ENCODE measurements at places on chromosomes 12 and 14.
A peak's percentile ranks its signal among the peaks of the same experiment; 100 is the strongest.

DNA sequence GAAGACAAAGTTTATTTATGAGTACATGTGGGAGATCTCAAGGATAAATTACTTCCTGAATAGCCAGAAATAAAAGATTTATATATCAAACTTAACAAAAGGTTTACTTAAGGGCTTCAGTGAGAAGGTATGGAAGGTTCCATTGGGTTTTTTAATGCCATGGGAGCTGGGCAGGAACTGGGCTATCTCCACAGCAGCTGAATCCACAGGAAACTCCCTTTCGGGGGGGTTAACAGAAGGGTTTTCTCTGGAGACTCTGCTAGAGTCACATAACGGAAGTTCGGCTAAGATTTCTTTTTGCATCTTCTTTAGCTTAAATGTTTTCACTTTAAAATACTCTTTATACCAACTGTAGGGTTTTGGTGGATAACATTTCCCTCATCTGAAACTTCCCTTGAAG, 113.5 kb downstream of the UNC79 start:
- no peak for DNase-seq

DNA sequence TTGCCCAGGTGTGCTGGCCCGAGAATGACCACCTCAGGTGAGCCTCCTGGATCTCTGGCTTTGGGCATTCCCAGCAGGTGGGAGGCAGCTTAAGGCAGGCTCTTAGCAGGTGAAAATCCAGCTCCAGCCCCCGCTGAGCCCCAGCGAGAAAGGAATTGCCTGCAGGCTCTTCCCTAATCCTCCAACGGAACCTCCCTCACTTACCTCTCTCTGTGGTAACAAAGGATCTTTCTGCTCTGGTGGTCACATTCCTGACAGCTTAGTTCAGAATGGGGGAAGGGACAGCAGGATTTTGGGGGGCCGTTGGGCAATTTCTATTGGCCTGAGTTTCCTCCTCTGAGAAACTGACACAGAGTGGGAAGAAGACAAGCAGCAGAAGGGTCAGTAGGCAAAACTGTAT, 116.0 kb upstream of the LHX5 start:
- DNase-seq = no peak

- DNase-seq = no peak
These were observed 230.2 kb downstream of the BCL11B start for GRCh38 chr14:99041820-99042174.

GRCh38 chr12:63982604-63983295, 138.2 kb downstream of the SRGAP1 start:
- DNase-seq = no peak

DNA sequence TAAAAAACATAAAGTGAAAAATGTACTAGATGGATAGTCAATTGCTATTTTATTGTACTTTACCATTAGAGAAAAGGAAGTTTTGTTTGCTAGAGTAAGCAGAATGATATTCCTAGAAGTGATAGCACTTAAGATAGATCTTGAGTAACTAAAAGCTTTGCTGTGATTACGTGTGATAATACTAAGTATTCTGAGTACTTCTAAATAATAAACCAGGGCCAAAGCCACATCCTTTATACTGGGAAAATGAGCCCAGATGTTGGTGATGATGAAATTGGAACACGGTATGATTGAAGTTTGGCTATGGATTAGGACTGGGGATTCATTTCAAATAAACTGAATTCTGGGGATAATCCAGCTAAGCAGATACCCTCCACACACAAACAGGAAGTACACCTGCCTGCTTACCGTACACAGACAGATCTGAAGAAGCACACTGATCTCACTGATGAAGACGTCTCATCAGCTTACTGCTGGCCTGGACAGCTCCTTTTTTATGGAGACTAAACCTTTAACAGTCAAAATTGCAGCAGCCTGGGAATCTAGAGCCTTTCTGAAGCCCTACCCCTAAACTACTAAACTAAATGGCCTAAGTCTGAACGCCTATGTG, 199.8 kb downstream of the LRFN5 start:
- no peak for DNase-seq

GRCh38 chr12:129901254-129901653, 2.6 kb downstream of the TMEM132D start:
- no peak for DNase-seq

DNA sequence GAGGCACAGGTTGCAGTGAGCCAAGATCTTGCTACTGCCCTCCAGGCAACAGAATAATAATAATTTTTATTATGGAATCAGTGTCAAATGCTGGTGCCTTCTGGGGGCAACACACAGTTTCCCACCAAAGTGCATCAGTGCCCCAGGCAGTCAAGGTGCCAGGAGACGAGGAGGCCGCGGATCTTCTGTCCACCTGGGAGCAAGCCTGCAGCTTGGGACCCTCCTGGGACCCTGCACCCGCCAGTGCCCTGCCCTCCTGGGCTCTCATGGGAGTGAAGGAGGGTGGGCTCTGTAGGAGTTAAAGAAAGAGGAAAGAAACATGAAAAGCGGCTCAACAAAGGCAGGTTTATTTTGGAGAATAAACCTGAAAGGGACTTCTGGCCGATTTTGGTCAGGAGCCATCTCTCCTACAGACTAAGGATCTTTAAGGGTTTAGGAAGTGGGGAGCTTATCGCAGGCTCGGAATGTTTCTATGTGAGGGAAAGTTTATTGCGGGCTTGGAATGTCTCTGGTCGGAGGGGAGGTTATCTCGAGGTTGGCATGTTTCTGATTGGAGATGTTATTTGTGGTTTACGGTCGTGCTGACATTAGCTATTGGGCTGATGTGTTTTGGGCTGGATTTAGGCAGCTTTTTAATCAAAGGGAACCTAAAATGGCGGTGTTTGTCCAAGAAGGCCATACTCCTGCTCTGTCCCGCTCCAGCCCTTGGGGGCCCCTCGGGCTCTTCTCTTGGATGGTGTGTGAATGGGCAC, 1.1 kb upstream of the ASPG start:
- no peak for DNase-seq

DNA sequence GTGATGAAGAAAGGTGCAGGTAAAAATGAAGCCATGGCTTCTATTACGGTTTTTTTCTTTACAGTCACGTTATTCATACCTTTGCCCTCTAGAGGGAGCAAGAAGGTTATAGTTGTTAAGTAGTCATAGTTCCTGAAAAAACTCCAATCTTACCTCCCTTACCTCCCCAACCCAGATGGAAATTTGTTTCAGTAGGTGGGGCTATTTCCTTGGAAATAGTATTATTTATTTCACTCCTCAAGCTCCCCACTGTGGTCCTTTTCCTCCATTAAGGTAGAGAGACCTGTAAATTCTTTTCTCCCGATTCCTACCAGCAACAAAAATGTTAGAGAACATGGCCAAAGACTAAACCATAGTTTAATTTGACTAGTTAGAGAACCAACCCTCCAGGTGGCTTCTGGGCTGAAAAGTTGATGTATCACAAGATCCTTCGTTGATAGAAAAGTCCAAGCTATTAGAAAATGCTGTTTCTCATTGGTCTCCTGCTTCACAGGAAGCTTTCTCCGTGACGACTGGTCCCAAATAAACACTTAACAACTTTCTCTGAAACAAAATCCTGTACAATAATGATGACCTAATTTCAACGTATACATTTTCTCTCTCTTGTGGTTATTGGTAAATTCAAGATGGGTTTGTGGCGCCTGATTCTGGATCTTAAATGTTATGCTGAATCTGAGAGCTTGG, 43.5 kb downstream of the TMX1 start:
- peak; percentile 95 for DNase-seq

DNA sequence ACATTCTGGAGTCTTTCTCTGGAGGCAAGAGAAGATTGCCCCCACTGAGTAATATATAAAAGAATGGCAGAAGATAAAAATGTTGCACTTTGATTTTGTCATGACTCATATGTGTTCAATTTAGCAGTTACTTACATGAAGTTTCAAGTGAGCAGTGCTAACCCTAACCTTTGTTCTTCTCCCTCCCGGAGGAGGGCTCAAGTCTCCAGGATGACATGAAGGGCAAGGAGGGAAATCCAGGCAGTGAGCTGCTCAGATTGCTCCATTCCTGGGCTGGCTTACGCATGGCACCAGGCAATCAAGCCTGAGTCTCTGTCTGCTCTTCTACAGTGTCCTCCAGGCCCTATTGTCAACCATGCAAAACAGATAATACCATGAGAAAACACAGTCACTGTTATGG, 322.3 kb downstream of the DUSP6 start:
- DNase-seq = no peak

- no peak for DNase-seq
These were observed 471 bp downstream of the MTRFR start for GRCh38 chr12:123233505-123234308.

DNA sequence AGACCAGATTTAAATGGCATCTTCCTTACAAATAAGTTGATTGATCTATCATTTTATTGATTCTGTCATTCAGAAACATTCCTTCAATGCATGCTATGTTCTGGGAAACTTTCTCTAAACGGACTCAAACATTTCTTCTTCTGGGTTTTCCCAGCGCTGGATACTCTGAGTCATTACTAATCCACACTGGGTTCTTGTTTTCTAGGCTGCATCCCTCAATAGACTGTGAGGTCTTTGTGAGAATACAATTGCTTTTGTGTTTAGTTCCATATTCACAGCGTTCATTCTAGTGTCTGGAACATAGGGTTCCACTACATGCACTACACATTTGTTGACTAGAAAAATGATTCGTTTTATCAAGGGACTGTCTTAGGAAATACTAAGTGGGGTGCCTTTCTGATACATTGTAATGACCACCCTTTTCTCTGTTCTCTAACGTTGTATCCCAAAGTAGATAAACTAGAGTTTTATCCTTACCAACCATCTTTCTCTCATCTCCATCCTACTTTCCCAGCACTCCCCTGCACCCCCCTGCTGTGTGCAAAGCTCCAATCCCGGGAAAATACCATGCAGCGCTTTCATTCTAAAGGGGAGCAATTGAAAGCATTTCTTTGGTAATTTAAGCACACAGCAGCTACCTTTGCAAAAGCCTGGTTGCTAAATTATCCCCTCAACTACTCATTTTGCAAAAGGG, 878.7 kb downstream of the DIO2 start:
- no peak for DNase-seq

DNA sequence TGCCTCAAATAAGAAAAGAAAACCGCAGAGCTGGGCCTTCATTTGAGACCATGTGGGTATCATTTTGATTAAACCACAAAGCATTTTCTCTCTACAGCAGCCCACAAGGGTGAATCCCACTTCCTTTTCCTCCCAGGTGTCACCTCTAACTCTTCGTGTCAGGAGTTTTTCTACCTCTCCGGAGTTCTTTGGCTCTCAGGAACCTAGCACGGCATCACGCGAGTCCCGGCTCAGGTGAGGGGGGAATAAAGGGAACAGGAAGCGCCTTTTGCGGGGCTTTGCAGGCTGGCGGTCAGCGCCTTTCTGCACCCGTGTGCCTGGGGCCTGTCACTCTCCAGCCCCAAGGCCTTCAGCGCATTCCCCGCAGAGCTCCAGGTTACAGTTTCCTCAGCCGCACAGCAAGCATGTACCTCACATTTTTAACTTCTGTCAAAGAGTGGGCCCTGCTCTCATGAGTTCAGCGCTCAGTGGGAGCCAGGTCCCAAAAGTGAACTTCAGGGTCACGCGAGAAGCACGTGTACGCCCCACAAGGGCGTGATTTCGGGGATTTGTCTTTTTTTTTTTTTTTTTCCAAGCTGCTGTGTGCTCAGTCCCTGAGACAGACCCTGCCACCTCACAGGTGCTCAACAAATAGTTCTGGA, 740 bp upstream of the PRPF40B start:
- DNase-seq = no peak

- DNase-seq = no peak
These were observed 51.3 kb downstream of the STX2 start for GRCh38 chr12:130787445-130788410.

- no peak for DNase-seq
These were observed 65.6 kb upstream of the FICD start for GRCh38 chr12:108449478-108449877.

GRCh38 chr12:1553987-1554982, 40.1 kb downstream of the FBXL14 start:
- no peak for DNase-seq

DNA sequence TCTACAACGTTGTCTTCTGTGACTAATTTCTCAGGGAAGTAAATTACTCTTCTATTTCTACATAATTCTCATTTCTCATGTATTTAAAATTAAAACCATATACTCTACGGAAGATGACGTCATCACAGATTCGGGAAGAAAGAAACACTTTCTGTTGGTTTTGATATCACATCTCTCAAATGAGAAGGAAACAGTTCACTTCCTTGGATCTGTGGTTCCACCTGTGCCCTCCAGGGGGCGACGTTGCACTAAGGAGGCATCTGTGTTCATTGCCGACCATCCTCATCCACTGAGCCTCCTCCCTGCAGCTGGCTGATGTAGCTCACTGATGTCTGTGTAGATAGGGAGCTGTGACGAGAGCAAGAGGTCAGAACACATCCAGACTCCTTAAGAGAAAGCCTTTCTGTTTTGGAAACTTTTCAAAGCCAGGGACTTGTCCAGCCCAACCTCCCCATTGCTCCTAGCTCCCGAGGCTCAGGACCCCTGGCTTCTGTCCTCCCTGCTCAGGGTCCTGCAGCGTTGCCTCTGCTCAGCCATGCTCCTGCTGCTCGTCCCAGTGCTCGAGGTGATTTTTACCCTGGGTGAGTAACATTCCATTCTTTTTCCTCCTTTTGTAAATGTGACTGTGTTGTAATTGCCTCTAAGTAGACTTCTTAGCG, 172.7 kb upstream of the OR4E1 start:
- peak; percentile 33 for DNase-seq

- no peak for DNase-seq
These were observed 129.7 kb downstream of the PAX9 start for GRCh38 chr14:36791402-36791801.

DNA sequence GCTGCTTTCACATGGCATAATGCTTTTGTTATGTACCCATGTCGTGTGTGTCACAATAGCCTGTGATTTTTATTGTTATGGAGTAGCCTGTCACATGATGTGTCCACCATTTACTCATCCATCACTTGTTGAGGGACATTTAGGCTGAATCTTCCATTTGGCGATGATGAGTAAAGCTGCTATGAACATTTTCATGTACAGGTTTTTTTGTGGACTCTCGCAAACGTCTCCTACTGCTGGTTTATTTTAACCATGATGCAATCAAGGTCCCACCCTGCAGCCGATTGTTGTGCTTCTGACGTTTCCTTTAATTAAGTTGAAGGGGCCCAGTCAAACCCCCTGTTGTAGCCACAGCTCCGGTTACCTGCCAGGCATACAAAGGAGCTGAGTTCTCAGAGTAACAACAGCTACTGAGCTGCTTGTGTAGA, 63.2 kb downstream of the ZNF664 start:
- no peak for DNase-seq

DNA sequence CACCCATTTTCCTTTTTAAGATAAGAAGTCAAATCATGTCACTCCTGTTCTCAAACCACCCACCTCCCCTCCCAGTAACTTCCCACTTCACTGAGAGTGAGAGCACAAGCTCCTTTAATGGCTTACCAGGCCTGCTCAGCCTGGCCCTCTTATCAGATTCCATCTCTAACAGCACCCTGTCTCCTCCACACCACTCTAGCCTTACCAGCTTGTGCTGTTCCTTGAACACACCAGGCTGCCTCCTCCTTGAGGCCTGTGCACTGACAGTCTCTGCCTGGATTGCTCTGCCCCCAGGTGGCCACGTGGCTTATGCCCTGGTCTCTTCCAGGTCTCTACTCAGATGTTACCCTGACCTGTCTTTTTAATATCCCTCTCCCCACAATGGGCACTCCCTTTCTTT, 40.1 kb upstream of the EVL start:
- no peak for DNase-seq

GRCh38 chr14:105421723-105422615, 2.3 kb downstream of the MTA1 start:
- no peak for DNase-seq

GRCh38 chr12:89163918-89164317, 188.4 kb downstream of the DUSP6 start:
- DNase-seq = no peak

All from NCI-H1105 treated with DMSO at 0.1 percent for 48 hours (cell line).